H7 (cell line): ENCODE measurements at places on chromosomes 12 and 14. TPM values are rescaled to one million over a fixed set of nuclear protein-coding genes. Genes with fewer than 3 reads are reported as not detected.

DNA sequence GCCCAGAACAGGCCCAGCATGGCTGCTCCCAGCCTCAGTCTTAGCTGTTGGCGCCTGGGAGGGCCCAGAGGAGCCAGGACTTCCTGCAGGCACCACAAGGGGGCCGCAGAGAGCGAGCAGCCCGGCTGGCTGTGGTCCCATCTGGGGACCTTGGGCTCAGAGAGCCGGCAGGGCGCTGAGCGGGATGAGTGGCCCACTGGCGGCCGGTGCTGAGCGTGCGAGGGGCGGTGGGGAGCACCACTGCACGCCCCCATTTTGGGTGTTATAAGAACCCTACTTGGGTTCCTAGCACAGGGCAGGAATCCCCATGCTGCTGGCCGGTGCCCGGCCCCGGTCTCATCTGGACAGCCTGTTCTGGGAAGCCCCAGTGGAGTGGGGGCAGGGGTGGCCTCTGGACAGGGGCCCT, 25.9 kb upstream of the CRIP2 start:
- DNase-seq: peak; percentile 98

DNA sequence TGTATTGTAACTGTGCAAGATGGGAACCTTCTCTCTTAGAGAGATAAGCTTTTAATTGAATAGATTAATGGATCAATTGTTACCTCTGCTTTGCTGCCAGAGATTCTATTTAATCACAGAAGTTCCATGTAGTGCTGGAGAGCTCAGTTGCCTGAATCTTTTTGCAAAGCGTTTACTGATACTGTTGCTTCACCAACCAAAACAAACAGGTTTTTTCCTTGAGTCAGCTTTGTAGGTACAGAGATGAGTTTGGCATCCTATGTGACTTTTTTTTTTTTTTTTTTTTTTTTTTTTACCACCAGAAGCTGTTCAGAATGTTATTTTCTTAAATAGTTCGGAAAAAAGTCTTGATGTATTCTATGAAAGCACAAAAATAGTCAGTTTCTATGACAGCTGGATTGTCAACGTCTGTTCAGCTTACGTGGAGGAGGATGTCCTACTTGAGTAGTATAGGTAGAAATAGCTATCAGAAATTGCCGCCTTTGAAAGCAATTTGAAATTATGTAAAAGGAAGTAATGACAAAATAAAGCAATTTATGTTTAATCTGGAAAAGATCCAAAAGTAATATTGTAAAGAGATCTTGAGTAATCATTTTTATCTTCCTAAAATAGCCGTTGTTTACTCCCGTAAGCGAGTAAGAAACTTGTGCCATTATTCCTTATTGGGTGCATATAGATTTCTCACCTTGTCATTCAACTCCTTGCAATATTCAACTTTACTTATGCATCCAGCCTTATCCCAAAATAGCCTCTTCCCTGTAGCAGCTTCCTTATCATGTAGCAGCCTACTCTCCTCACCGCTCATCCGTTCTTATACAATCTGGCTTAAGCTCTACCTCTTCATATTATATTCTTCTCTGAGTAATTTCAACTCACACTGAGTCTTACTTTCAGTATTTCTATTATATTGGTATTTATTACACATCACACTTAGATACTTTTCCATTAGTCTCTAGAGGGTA, 5.2 kb downstream of the LRRK2 start:
- no peak for DNase-seq

DNA sequence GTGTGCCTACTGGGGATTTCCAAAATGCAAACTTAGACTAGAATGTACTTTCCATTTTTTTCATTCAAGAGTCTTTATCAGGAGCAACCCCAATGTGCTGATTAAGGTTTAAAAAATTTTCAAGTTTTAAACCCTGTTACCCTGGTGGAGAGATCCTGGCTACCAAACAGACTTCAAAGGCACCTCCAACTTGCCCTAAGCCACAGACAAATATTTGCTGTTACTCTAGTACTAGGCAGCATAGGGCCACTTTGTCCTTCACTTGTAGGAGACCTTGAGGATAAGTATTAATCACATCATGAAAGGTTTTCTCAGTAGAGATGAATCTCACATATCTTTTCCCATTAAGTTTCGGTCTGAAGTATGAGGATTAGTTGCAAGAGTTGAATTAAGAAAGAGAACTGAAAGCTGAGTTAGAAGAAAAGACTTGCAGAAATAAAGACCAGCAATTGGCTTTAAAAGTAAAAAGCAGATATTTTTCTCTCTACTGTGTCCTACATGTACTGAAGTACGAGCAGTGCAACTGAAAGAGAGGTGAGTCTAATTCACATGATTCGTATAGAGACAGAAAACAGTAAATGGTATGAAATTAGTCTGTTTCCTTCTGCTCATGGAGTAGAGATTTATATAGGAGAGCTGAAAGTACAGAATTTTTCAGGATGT, 28.3 kb downstream of the NTN4 start:
- no peak for DNase-seq

OAS3 gene
- 0.21 and 3.6 TPM in 2 replicates for total RNA-seq

MMP14 gene
- 54.6 and 79.8 TPM in 2 replicates for total RNA-seq

DNA sequence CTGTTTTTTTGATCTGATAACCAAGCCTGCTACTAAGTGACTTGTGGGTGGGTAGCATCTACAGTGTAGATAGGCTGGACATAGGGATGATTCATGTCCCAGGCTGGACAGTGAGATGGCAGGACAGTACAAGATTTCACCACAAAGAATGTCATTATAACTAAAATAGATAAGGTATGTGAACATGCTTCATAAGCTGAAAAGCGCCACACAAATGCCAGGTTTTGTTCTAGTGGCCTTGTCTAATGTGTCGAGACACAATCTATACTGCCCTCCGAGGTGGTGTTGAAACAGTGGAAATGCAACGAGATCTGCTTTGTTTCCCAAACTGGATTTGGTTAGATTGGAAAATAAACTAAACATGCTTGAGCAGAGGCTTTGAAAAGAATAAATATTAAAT, 4.4 kb downstream of the LGALS3 start:
- DNase-seq: peak; percentile 59

DNA sequence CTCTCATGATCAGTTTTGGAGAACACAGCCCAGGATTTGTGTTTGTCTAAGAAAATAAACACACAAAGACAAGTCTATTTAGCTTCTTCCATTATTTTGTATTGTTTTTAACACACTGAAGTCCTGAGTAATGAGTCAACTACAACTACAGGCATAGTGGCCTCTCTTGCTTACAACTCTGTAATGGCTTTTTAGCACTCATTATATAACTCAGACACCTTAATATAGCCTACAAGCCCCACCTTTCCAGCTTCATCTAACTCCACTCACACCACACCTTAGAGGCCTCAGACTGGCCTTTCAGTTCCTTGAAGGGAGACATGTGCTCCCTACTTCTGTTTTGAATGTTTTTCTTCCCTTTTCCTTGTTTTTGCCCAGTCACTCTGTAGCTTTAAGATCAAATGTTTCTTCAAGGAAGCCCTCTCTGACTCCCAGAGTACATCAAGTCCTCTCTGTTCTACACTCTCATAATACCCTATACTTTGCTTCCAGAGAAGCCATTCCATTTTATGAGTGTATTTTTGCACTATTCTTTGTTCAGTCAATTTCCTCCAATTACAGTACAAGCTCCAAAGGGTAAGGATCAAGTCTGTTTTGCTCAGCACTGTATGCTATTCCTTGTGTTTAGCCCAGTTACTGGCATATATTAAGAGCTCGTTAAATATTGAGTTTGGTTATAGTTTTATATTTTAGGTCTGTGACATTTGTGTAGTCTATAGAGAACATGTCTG, 233.6 kb upstream of the ARHGAP5 start:
- DNase-seq: no peak

ST8SIA1 gene
- total RNA-seq: 1.5 and 1.7 TPM in 2 replicates

- peak; percentile 87 for DNase-seq
Observed at GRCh38 chr14:91417983-91418386, 365 bp upstream of the CCDC88C start.

- DNase-seq: peak; percentile 99
Observed at GRCh38 chr14:74922752-74923401, at the start of gene RPS6KL1. TSS of gene RPS6KL1 (minus strand) at chr14:74923260. CDS start at chr14:74921541, 1,719 bp downstream.

DNA sequence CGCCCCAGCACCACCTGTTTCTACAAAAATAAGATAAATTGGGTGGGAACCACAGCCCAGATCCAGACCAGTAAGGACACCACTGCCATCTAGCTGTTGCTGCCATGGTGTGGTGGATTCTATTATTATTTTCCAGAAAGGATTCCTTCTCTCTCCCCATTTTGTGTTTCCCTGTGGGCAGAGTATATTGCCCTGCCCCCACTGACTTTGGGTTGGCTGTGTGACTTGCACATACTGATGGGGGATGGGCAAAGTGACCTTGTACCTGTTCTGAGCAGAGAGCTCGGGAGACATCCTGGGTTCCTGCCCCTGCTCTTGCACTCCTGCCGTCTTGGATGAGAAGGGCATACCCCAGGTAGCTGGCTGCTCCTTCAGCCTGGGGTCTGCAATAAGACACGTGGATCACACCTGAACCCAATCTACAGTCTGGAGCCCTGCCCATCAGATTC, 24.3 kb downstream of the MOAP1 start:
- peak; percentile 66 for DNase-seq

DNA sequence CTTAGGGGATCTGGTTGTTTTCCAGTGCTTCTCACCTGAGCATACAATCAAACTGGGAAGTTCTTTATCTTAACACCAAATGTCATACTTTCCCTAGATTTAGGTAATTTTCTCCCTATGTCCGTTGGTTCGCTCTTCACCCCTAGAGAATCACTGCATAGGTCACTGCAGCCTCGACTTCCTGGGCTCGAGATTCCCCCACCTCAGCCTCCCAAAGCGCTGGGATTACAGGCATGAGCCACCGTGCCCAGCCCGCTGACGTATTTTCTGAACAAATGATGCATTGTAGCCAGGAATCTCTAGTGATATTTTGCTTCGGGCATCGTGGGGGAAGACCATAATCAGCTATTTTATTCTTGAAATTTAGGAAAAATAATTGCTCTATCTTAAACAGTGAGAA, 1.1 kb upstream of the RPL41 start:
- no peak for DNase-seq

CCDC184 gene
- total RNA-seq: 0.07 and 0.17 TPM in 2 replicates

DNA sequence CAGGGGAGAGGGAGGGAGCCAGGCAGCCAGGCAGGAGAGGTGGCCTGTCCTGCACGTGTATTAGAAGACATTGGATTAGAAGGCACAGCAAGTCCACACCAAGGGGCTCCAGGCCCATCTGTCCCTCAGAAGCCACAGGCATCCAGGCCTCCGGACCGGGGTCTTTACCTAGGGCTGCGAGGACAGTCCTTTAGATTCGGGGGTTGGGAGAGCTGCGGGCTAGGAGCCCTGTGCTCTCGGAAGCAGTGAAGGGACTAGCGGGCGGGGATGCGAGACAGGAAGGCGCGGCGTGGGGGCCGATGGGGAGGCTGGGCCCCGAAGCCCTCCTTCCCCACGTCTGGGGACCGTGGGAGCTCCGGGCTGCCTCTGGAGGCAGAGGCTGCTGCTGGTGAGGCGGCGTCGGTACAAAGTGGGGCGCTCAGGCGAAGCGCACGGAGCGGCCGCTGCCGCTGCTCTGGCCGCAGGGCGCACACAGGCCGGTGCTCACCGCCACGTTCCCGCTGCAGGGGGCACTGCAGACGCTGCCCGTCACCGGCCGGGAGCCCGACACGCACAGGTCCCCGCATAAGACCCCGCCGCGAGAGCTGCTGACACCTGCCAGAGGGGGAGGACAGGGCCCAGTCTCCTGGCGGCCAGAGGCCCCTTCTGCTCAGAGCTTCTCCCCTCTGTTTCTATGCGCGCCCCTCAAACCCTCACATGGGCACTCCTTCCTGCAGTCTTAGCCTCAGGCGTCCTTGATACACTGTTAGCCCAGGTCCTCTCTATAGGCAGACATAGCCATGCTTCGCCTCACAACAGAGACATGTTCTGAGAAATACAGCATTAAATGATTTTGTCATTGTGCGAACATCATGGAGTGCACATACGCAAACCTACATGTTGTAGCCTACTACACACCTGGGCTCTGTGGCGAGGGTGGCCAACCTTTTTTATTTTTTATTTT, 17.3 kb downstream of the KRT7 start:
- DNase-seq: peak; percentile 80

- no peak for DNase-seq
Observed at GRCh38 chr12:132529156-132529839, 39.3 kb downstream of the FBRSL1 start.

METTL3 gene
- total RNA-seq: 109 and 111 TPM in 2 replicates
